ENCODE measurements at places on chromosomes 7 and 10. TPM values are rescaled to one million over a fixed set of nuclear protein-coding genes. Genes with fewer than 3 reads are reported as not detected.

The OR2A7 gene
- 1.6 TPM for total RNA-seq

DNA sequence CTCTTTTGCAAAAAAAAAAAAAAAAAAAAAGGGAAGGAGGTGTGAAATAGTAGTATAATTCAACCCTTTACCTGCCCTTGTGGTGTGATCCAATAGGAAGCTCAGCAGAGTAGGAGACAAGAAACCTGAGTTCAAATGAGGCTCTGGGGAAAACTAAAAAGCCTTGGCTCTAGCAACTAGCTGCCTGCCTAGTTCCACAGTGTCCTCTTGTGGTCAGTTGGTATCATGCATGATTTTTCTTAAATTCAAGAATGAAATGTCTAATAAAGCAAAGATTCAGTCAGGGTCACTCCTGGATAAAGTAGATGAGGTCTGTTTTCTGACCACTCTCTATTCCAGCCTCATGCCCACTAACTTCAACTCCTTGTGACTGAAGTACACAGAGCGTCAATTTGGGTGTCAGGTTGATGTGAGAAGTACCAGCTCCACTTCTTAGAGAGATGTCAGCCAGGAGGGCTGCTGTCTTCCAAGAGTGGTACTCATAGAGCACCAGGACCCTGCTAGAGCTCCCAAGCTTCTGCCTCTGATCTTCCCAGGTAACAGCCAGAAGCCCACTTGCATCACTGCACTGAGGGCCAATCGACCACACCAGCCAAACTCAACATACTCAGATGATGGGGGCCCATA, 10.5 kb downstream of the LSM5 start:
- DNase-seq = peak; percentile 58

DNA sequence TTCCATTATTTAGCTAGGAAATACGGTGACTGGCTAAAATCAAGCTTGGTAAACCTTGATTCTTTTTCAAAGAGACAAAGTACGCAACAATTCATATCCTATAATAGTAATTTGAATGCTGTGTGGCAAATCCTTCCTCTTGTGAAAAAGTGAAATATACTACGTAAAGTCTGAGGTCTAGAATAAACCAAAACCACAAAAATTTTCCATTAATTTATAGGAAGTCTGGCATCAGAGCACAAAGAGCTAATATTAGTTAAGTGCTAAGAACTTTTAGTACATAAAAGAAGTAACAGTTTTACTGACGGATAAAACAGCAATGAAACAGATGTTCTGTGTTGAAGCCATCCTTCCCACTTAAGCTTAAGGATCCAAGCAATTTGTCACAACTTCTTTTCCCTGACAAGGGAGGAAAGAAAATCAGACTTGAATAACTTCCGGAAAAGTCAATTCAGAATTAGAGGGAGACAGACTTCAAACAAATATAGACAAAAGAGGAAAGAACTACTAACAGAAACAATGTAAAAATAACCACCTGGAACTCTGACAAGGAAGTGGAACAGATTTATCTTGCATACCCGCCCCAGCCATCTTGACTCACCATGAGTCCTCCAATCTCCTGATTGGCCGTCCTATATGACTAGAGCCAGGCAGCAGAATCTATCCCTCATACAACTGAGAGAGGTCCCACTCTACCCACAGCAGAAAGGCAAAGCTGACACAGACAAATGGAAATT, 34.6 kb downstream of the RHEB start:
- peak; percentile 14 for DNase-seq

GRCh38 chr10:132512052-132512442, 25.5 kb upstream of the INPP5A start:
- no peak for DNase-seq

All from activated naive CD4-positive, alpha-beta T cell treated with anti-CD3 and anti-CD28 coated beads for 36 hours (primary cell).